A673 (cell line): ENCODE measurements at places on chromosomes 1 and 21. TPM values are rescaled to one million over a fixed set of nuclear protein-coding genes. Genes with fewer than 3 reads are reported as not detected.

The ERICH3 gene
- total RNA-seq = not detected in 2 replicates

The MPZ gene
- total RNA-seq = 2.6 and 2.8 TPM in 2 replicates

The SPRR2F gene
- total RNA-seq = not detected in 2 replicates

The F11R gene
- total RNA-seq = 2.3 and 4.1 TPM in 2 replicates

The ZNF683 gene
- total RNA-seq = not detected in 2 replicates

DNA sequence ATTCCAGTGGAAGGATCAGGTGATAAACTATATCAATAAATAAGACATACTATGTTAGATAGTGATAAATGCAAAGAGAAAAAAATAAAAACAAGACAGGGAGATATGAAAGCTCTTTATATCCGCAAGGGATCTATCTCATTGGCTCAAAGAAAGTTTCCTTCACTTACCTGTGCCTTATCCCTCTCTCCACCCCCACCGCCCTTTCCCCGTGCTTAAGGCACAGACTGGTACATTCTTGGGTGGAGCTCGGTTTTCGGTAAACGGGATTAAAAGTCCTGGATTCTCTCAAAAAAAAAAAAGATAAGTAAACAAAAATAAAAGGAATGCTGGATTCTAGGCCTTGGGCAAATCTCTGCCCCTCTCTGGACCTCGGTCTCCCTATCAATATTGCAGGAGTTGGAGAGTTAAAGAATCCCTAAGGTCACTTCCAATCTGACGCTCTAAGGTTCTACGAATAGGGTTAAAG lies 593 bp upstream of the DNAJC16 start:
- H3K4me3 ChIP-seq = peak overlapping the region; percentile 93
- peaks cover 14% of the 10 kb centered on the region for H3K4me1 ChIP-seq
- H3K36me3 ChIP-seq = no peaks in the 10 kb centered on the region
- peak overlapping the region; percentile 4 for H3K27ac ChIP-seq

DNA sequence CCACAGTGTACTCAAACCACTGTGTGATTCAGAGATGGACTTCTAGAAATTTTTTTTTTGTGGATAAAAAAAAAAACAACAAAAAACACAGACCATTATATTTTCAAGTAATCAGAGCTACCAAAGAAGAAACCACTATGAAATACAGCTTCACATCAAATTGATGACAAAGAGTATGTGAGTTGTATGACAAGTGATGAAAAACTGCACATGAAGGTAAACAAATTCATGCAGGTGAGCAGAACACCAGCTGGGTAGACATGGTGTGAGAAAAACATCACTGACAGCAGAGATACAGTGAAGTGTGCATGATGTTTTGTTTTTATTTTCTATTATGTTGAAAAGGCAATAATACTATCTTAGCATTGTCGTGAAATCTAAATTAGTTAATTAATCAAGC lies 8.0 kb upstream of the PTPRC start:
- H3K36me3 ChIP-seq = no peaks in the 10 kb centered on the region
- H3K4me3 ChIP-seq = no peak overlapping the region
- no peaks in the 10 kb centered on the region for H3K4me1 ChIP-seq
- no peak for DNase-seq

GRCh38 chr1:6298940-6299465 lies 38.1 kb upstream of the GPR153 start:
- no peak for DNase-seq
- no peaks in the 10 kb centered on the region for H3K27me3 ChIP-seq
- H3K4me3 ChIP-seq = no peak overlapping the region
- H3K27ac ChIP-seq = no peak overlapping the region
- H3K36me3 ChIP-seq = no peaks in the 10 kb centered on the region

DNA sequence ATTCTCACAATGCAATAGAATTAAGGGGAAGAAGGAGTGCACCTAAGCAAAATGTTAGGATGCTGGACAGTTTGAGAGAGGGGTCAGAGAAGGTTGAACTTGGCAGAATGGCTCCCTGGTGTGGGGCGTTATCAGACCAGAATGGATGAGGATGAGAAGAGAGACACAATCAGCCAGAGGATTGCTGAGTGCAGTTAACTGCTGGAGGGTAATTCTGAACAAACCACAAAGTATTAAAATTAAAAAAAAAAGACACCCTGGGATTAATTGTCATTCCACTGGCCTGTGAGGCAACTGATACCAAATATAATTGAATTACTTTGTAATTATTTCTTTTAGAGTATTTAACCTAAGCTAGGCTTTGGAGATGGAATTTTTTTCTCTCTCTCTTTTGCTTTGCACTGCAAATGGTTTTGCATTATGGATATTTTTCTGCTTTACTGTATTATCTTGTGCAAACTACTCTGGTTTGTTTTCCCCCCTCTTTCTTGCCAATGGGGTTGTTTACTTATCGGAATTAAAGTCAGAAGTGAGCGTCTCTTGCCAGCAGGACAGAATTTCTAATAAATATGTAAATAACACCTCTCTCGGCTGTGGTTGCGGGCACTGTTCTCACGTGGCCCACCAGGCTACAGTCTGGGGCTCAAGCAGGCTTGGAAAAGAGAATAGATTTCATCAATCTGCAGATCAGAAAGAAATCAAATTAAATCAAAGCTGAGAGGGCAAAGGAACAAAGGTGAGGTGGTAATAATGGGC lies 572.9 kb upstream of the CAMK1G start:
- H3K36me3 ChIP-seq = no peaks in the 10 kb centered on the region
- no peak overlapping the region for H3K4me3 ChIP-seq
- no peaks in the 10 kb centered on the region for H3K4me1 ChIP-seq
- no peak for DNase-seq
- no peak overlapping the region for H3K27ac ChIP-seq

- no peak overlapping the region for H3K4me3 ChIP-seq
- no peak overlapping the region for H3K27ac ChIP-seq
- no peak for DNase-seq
- H3K36me3 ChIP-seq = no peaks in the 10 kb centered on the region
These were observed 335.3 kb upstream of the BRINP3 start for GRCh38 chr1:190812996-190813395.

DNA sequence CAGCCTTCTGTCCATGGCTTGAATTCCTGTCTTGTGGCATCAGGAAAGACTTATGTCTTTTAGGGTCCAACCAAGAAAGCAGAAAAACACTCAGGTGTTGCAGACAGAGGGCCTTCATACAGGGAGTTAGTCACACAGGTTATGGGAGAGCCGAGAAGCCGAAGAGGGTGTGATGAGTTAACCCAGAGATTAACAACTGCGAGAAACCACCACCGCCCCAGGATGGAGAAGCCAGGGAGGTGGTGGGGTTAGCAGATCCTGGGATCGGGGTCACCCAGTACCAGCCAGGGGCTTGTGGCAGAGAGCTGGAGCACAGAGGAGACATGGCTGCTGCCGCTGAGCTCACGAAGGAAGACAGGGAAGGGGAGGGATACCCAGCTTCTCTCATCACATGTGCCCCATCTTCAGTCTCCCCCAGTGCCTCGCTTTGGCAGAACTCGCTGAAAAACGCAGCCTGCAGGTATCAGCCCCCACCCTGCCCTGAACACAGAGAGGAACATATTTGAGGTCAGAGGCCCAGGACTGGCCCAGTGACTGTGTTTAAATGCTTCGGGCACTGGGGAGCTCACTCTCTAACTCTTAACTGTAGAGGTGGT lies 58.7 kb downstream of the RUNX3 start:
- H3K4me3 ChIP-seq = no peak overlapping the region
- no peaks in the 10 kb centered on the region for H3K27me3 ChIP-seq
- no peaks in the 10 kb centered on the region for H3K4me1 ChIP-seq
- no peak for DNase-seq

DNA sequence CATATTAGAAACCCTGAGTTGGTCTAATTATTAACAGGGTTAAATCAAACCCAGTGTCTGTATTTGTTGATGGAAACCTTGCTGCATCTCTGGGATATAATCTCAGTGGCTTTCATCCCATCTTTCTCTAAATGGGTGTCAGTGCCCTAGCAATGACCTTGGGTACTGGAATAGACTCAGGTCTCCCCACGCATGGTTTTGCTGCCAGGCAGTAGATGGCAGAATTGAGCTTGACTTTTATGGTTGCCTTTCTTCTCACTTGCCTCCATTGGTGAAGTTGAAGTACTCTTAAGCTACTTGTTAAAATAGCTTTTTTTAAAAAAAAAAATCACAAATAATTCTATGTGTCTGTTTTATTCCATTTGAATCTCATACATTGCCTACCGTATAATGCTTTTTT lies 81.8 kb upstream of the HMCN1 start:
- H3K36me3 ChIP-seq = no peaks in the 10 kb centered on the region
- no peaks in the 10 kb centered on the region for H3K27me3 ChIP-seq
- peaks cover 33% of the 10 kb centered on the region for H3K4me1 ChIP-seq
- H3K27ac ChIP-seq = no peak overlapping the region
- H3K4me3 ChIP-seq = no peak overlapping the region

GRCh38 chr1:222167111-222167510 lies 380.8 kb downstream of the HHIPL2 start:
- no peaks in the 10 kb centered on the region for H3K36me3 ChIP-seq
- H3K4me3 ChIP-seq = no peak overlapping the region
- DNase-seq = peak; percentile 40
- no peak overlapping the region for H3K27ac ChIP-seq
- no peaks in the 10 kb centered on the region for H3K27me3 ChIP-seq

DNA sequence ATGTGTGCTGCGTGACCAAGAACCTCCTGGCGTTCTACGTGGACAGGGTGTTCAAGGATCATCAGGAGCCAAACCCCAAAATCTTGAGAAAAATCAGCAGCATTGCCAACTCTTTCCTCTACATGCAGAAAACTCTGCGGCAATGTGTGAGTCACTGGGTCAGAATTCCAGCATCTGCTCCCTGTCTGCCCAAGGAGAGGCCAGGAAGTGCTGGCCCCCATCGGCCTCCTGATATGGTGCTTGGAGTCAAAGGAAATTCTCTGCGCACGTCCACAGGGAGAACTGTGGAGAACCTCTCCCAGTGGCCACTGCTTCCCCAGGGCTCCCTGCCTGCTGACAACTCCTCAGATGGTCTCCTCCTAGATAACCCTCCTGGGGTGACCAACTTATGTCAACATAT lies 25.6 kb upstream of the IL20 start:
- H3K36me3 ChIP-seq = no peaks in the 10 kb centered on the region
- peaks cover 53% of the 10 kb centered on the region for H3K27me3 ChIP-seq
- H3K4me1 ChIP-seq = no peaks in the 10 kb centered on the region
- no peak overlapping the region for H3K4me3 ChIP-seq
- no peak overlapping the region for H3K27ac ChIP-seq

GRCh38 chr1:202565890-202566602 lies 144.2 kb downstream of the SYT2 start:
- no peak overlapping the region for H3K4me3 ChIP-seq
- H3K36me3 ChIP-seq = no peaks in the 10 kb centered on the region
- DNase-seq = no peak
- H3K27me3 ChIP-seq = no peaks in the 10 kb centered on the region
- H3K4me1 ChIP-seq = no peaks in the 10 kb centered on the region

- H3K4me1 ChIP-seq = no peaks in the 10 kb centered on the region
- no peak for DNase-seq
- no peak overlapping the region for H3K4me3 ChIP-seq
- H3K27me3 ChIP-seq = peaks cover 3% of the 10 kb centered on the region
- H3K36me3 ChIP-seq = no peaks in the 10 kb centered on the region
These were observed 39.7 kb upstream of the KRTAP11-1 start for GRCh38 chr21:30921129-30921528.

DNA sequence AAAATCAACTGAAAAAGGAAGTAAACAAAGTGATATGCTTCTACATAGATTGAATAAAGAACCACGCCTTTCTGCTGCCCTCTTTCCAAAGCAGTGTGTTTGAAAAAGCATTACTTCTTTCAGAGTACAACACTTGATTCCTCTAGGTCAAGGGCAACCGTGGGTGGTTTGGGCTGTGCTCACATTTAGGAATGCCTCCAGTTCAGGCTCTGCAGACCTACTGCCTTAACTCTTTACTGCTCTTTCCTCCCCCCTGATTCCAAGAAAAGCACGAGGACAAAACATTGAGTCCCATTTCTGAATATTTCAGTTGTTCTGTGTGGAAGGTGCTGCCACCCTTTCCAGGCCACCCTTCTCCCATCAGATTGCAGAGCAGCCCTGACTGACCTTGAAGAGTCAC lies 45.2 kb downstream of the ADAMTS1 start:
- DNase-seq = no peak
- H3K4me3 ChIP-seq = no peak overlapping the region
- no peaks in the 10 kb centered on the region for H3K27me3 ChIP-seq
